Right lobe of liver (tissue), 6 donors: ENCODE measurements at places on chromosomes 16 and 17. TPM values are rescaled to one million over a fixed set of nuclear protein-coding genes. Genes with fewer than 3 reads are reported as not detected.

DNA sequence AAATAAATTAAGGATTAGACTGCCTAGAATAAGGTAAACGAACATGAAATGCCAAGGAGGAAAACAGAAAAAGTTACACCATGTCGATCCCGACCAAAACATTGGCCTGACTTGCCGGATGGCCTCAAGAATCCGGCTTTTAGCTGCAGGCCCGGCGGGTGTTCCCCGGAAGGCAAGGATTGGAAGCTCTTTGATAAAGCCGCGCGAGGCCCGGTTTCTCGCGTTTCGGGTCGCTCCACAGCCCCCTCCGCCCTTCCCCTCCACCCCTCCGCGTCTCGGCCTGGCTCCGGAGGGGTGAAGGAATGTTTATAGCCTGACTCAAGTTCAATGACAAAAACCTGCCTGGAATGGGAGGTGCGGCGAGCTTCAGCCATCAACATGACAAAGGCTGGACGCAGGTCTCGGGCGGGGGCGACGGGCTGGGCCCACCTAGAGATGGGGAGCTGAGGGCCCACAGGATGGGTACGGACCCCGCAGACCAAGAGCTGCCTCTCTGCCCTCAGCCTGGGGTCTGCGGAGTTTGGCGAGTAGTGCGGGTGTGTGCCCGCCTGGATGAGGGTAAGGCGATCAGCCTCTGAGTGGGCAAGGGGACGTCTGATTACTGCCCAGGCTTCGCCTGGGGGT, 2.6 kb downstream of the PRAC1 start:
- no peaks in the 10 kb centered on the region for H3K4me1 ChIP-seq
- no peak overlapping the region for H3K27ac ChIP-seq
- H3K27me3 ChIP-seq: peaks cover 79% of the 10 kb centered on the region
- no peak overlapping the region for H3K4me3 ChIP-seq
- DNase-seq: no peak

CBLN1 gene
- not detected for total RNA-seq

SLFN14 gene
- total RNA-seq: 0.42 TPM

- H3K36me3 ChIP-seq: no peaks in the 10 kb centered on the region
- no peaks in the 10 kb centered on the region for H3K27me3 ChIP-seq
- H3K4me3 ChIP-seq: no peak overlapping the region
- no peaks in the 10 kb centered on the region for H3K4me1 ChIP-seq
- no peak overlapping the region for H3K27ac ChIP-seq
- no peak for DNase-seq
Measured at GRCh38 chr16:66084306-66084705, 282.2 kb upstream of the CDH5 start.

GRCh38 chr16:50498431-50499155, 49.6 kb upstream of the NKD1 start:
- H3K27me3 ChIP-seq: no peaks in the 10 kb centered on the region
- no peak overlapping the region for H3K27ac ChIP-seq
- H3K4me1 ChIP-seq: no peaks in the 10 kb centered on the region
- no peaks in the 10 kb centered on the region for H3K36me3 ChIP-seq
- H3K4me3 ChIP-seq: no peak overlapping the region
- DNase-seq: no peak

DNA sequence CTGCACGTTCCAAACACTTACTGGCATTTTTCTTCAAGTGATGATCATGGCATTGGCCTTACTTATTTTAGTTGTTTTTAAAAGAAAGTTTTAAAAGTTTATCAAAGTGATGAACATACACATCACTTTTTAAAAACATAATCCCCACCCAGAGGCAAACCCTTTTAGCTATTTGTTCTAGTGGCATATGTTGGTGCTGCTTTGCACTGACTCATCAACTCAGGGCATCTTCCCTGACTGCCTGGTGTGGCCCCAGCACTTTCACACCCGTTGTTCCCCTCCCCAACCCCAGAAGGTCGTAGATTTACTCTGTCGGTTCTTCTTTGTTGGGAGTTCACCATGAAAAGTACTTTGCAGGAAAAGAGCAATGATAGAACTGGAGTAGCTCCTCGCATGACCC, 161.3 kb downstream of the RPTOR start:
- no peak overlapping the region for H3K4me3 ChIP-seq
- DNase-seq: no peak
- H3K27ac ChIP-seq: no peak overlapping the region

DNA sequence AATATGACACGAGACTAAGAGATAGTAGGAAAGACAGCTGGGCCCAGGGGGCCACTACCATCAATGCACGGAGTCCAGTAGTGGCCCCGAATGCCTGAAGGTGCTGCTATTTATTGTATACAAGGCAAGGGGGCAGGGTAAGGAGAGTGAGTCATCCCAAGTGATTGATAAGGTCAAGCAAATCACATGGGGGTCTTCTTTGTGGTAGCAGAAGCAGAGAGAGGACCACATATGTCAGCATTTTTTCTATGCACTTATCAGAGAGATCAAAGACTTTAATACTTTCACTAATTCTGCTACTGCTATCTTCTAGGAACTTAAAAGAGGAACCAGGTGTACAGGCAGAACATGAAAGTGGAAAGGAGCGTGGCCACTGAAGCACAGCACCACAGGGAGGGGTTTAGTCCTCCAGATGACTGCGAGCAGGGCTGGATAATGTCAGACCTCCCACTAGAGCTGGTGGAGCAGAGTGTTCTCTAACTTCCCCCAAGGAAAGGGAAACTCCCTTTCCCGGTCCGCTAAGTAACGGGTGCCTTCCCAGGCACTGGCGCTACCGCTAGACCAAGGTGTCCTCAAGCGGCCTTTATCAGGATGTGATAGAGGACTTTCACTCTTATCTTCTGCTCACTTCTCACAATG, 26.4 kb upstream of the ARL4D start:
- H3K27ac ChIP-seq: no peak overlapping the region
- H3K4me3 ChIP-seq: no peak overlapping the region
- H3K27me3 ChIP-seq: no peaks in the 10 kb centered on the region

DNA sequence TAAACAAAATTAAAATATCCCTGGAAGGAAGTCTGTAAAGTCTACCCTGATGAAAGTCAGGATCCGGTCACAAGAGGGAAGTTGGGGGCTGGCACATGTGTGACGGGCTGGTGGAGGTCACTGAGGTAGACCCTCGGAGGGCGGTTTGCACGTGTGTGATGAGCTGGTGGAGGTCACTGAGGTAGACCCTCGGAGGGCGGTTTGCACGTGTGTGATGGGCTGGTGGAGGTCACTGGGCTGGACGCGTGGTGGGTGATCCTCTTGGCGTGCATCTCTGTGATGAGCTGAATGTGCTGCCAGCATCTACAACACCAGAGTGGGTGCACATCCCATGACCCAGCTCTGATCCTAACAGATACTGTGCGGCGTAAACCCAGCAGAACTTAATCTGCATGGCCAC, 43.7 kb upstream of the METRNL start:
- H3K4me1 ChIP-seq: no peaks in the 10 kb centered on the region
- H3K27ac ChIP-seq: no peak overlapping the region
- H3K36me3 ChIP-seq: no peaks in the 10 kb centered on the region
- no peak overlapping the region for H3K4me3 ChIP-seq
- H3K27me3 ChIP-seq: no peaks in the 10 kb centered on the region
- no peak for DNase-seq

SAMD14 gene
- total RNA-seq: 2.5 TPM

- H3K4me1 ChIP-seq: no peaks in the 10 kb centered on the region
- no peak overlapping the region for H3K4me3 ChIP-seq
- H3K27ac ChIP-seq: no peak overlapping the region
- DNase-seq: no peak
- no peaks in the 10 kb centered on the region for H3K36me3 ChIP-seq
Measured at GRCh38 chr17:13560935-13561334, 40.8 kb downstream of the HS3ST3A1 start.

GPR179 gene
- 0.07 TPM for total RNA-seq

AATF gene
- total RNA-seq: 18.0 TPM

DNA sequence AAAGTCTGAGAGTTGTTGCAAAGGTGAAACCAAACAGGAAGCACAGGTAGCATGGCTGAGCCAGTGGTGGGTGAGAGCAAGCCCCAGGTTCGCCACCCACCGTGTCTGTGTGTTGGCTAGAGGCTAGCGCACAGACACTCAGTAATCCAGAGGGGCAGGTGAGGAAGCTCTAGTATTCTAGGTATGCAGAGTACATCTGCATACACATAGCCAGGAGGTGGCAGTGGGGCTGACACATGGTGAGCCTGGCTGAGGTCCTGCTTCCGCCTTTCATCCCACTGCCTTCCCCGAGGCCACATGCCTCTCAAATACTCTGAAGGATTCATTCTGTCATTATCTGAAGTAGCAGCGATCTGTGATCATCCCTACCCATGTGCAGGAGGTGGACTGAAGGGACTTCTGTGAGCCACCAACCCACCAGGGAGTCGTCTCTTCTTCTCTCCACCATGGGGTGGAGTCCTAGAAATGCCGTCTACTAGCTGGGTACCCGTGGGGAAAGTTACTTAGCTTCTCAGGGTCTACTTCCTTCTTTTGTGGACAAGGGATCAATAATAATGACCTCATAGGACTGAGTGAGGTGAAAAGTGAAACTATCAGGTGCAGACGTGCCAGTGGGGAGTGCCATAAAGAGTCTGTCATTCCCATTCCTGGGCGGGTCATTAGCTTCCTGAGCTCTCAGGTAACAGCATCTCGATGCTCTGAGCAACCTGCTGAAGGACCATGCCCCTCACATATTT, 36.0 kb upstream of the ICAM2 start:
- no peak overlapping the region for H3K4me3 ChIP-seq
- H3K36me3 ChIP-seq: peaks cover 5% of the 10 kb centered on the region
- H3K27me3 ChIP-seq: no peaks in the 10 kb centered on the region
- H3K27ac ChIP-seq: peak overlapping the region; percentile 62
- no peaks in the 10 kb centered on the region for H3K4me1 ChIP-seq

PRR15L gene
- 0.25 TPM for total RNA-seq

CTF1 gene
- total RNA-seq: 0.32 TPM
